ENCODE measurements at places on chromosomes 1 and 21.

- no peak for DNase-seq
Measured at GRCh38 chr21:44298301-44298700, 1.6 kb upstream of the PFKL start.

DNA sequence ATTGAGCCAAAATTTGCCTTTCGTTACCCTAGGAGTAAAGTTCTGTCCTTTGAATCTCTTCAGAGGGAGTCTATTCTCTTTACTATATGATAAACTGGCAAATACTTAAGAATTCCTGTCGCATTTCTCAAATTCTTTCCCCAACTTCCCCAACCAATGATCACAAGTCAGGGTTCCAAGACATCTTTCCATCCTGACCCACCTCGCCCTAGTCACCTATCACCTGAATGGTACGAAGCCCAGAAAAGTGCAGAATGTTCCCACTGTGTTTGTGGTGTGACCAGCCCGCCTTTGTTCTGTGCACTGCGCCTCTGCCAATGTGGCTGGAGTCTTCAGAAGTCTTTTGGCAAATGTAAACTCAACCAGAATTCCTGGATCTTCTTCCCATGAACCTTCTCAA, 132.5 kb downstream of the RNF220 start:
- no peak for DNase-seq

DNA sequence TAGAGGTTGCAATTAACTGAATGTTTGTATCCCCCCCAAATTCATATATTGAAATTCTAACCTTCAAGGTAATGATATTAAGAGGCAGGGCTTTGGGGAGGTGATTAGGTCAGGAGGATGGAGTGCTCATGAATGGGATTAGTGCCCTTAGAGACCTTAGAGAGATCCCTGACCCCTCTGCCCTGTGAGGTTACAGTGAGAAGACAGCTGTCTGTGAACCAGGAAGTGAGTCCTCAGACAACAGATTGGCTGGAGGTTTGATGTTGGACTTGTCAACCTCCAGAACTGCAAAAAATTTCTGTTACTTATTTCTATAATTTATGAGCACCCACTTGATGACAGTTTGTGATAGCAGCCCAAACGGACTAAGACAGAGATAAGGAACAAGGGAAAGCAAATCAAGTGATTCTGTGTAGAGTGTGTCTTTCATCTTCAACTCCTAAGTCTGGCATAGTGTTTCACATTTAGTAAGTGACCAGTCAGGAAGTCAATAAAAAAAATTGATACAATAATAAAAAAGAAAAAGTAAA, 30.0 kb upstream of the RWDD3 start:
- DNase-seq, result no peak

- no peak for DNase-seq
Measured at GRCh38 chr1:224217655-224218623, 34.9 kb downstream of the DEGS1 start.

DNA sequence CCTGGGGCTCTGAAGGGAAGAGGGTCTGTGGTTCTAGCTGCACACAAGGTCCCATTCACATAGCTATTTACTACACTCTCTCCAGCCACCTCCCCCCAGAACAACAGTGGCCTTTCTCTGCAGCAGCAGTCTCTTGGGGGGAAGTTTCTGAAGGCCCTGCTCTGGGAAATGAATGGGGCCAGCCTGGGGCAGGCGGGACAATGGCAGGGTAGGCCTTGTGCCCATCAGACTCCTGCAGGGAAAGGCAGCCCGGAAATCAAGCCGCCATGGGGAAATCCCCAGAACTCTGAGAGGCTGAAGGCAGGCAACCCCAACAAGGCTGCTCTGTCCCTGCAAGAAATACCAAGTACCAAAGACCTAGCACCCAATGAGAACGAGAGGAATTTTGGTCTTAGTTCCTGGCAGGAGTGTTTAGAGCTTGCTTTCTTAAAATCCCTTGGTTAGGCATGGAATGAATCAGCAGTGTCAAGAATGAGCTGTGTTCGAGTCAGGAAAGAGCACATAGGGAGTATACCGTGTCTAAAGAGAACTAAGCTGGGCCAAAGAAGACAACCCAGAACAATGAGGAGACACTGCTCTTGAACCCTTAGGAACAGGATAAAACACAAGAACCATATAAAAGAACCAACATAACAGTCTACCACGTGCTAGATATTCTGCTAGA, 11.3 kb downstream of the ARHGEF11 start:
- DNase-seq, result no peak

DNA sequence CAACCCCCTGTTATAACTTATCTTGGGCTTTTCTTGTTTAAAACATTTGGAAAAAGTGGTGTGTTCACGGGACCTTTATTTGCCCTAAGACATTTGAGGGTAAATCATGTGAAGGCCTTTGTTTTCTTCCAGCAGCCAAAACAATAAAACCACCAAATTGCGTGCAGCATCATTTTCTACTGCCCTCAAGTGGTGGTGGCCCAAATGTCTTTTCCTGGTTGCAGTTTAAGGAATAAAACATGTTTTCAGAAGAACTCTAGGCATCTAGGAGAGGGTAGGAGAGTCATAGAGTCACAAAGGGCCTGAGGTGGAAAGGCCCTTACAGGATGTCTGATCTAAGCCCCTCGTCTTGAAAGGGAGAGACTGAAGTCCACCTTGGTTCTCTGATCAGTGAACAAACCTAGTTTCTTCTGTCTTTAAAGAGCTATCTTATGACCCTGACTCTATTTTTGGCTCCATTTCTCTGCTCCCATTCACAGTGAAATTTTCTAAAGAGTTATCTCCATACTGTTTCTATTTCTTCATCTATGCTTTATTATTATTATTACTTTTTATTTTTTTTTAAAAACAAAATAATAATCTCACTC, 16.0 kb upstream of the EPS15 start:
- DNase-seq, result peak; percentile 56

DNA sequence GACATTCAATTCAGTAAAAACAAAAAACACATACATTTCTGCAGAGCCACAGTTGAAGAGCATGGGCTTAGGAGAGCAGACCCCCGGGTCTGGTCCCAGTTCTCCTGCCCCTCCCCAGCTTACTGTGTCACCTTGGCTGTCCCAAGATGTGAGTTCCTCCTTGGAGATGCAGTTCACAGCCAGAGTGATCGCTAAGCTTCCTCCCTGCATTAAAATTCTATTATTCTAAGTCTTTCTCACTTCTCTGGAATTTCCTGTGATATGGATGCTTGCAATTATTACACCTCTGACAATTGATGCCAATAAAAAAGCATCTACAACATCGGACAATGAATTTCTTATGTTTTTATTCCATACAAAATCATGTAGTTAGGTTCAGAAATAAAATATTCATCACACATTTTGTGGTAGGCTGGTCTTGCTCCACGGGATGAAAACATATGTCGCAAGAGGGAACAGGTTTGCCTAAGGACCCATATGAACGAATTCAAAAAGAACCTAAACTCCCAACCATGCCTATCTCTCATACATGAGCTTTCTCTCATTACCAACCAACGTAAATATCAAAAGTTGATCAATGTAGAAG, 328.5 kb upstream of the RUNX1 start:
- DNase-seq, result no peak

DNA sequence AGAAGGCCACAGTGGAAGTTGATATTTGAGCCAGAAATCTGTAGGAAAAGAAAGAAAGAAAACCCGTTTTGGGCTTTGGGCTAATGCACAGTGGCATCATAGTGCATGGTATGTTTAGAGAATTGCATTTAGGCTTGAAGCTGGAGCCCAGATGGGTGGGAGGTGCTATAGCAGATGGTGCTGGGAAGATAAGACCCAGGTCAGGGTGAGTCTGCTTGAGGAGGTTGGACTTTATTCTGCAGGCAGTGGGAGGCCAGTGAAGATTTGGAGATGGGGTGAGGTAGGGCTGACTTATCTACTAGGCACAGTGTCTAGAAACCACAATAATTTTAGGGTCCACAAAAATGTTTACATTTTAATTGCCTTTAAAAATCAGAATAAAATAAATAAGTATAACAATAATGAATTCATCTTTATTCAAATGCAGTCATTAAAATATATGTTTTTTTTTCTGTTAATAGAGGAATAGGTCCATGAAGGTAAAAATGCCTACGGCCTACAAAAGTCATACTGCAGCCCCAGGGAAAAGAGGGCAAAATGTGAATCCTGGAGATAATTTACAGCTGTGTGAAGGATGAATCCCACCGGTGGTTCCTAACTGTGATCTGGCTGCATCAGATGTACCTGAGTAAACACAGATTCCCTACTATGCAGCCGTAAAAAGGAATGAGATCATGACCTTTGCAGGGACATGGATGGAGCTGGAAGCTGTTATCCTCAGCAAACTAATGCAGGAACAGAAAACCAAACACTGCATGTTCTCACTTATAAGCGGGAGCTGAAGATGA, 8.7 kb downstream of the DNAJC6 start:
- DNase-seq, result no peak

DNA sequence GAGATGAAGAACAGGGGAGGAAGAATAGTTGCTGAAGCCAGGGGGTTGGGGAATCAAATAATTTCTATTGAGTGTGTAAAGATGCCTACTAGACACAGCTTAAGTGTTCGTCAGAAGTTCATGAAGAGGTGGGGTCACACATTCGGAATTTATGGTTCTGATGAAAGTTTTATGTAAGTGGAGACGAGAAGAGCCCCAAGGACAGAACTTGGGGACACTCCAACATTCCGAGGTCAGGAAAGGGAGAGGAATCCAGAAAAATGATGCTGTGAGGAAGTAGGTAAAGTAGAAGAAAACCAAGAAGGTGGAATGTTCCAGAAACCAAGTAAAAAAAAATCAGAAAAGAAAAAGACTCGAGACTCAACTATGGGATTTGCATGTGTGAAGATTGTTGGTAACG, 272.5 kb downstream of the SIPA1L2 start:
- DNase-seq, result no peak

GRCh38 chr1:33468967-33469366, 3.5 kb upstream of the ZSCAN20 start:
- no peak for DNase-seq

GRCh38 chr1:152517237-152517811, 3.0 kb downstream of the CRCT1 start:
- DNase-seq, result no peak

GRCh38 chr1:7070389-7071029, 285.3 kb downstream of the CAMTA1 start:
- peak; percentile 29 for DNase-seq

GRCh38 chr1:115710859-115711624, 57.5 kb downstream of the CASQ2 start:
- DNase-seq, result no peak

- no peak for DNase-seq
Measured at GRCh38 chr1:228830954-228831481, 95.7 kb downstream of the RHOU start.

- DNase-seq, result no peak
Measured at GRCh38 chr1:188988589-188988988, 1489.1 kb downstream of the BRINP3 start.

DNA sequence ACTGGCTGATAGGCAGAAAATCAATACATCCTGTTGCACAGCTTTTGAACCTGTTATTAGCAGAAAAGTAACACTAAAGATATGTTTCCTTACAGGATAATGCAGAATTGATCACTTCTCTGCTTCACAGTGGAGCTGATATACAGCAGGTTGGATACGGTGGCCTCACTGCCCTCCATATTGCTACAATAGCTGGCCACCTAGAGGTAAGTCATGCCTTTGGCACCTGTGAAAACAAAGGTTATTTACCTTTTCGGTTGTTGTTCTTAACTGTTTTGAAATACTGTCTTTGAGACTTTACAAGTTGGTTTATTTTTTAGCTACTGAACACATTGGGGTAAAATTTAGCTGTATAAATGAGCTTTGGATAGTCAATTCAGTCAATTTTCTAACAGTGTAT, 36.3 kb downstream of the TNNI3K start:
- DNase-seq, result no peak

All from AG09319 (cell line).